ENCODE measurements at places on chromosomes 6 and 20.

DNA sequence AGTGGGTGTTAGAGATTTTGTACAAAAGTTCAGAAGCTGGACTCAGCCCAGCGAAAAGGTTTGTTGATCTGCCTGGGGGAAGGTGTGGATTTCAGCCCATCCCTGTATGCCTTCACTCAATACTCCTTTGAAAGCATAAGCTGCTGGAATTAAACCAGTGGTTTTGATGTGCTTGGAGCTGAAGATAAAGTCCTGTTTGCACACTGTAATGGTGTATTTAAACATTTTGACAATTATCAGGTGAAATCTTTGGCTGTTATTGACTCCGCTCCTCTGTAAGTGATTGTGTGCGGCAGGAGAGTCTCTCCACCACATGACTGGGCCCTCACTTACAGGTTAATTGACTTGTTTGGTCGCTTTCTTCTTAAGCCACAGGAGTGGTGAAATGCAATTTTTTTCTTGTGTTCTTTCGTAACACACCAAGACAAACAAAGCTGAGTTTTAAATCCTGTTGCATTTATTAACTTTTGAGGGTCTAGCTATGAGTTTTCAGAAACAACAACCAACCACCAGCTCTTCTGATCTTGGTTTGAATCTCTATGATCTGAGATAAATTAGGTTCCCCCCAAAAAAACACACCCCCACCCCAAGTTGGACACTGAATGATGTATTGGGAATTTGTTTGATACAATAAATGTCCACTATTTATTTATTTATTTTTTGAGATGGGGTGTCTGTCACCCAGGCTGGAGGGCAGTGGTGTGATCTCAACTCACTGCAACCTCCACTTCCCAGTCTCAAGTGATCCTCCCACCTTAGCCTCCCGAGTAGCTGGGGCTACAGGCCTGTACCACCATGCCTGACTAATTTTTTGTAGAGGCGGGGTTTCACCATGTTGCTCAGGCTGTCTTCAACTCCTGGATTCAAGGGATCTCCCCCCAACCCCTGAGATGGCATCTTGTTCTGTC lies 46.3 kb upstream of the NCOA3 start:
- DNase-seq = no peak

GRCh38 chr6:20441921-20442320 lies 40.2 kb downstream of the E2F3 start:
- no peak for DNase-seq

DNA sequence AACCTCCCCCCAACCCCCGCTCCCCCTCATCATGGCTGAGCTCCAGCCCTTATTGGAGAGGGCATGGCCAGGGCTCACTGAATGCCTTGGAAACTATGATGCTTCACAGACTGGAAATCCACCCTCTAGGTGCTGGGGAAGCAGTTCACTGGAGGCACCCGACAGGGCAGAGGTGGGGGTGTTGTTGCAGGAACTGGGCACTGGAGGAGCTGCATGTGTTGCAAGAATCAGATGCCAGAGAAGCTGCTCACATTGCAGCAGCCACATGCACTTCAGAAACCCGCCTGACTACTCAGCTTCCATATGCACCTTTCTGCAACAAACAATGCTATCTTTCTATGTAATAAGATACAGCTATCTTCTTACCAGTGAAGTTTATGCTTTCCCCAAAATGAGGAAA lies 7.9 kb upstream of the TBPL1 start:
- no peak for DNase-seq

GRCh38 chr6:98831057-98831958 lies 3.1 kb upstream of the POU3F2 start:
- no peak for DNase-seq

DNA sequence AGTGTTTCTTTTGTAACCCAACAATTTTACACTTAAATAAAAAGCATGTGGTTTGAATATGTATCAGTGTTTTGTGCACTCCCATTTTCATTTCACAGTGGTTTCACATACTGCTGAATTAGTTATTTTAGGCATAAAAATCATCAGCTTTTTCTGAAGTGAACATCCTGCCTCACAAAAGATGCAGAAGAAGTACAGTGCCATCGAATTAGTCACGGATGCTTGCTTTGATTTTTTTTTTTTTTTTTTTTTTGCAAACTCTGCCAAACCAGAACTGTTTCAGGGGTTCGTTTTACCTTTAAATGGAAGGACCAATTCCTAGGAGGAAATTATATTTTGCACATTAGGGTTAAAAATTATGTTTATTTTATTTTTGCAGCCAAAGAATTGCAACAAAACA lies 158.6 kb downstream of the RPS12 start:
- DNase-seq = no peak

- peak; percentile 82 for DNase-seq
These were observed 485 bp downstream of the ADISSP start for GRCh38 chr20:3767110-3767426.

GRCh38 chr20:55649254-55649653 lies 356.1 kb downstream of the CBLN4 start:
- no peak for DNase-seq

DNA sequence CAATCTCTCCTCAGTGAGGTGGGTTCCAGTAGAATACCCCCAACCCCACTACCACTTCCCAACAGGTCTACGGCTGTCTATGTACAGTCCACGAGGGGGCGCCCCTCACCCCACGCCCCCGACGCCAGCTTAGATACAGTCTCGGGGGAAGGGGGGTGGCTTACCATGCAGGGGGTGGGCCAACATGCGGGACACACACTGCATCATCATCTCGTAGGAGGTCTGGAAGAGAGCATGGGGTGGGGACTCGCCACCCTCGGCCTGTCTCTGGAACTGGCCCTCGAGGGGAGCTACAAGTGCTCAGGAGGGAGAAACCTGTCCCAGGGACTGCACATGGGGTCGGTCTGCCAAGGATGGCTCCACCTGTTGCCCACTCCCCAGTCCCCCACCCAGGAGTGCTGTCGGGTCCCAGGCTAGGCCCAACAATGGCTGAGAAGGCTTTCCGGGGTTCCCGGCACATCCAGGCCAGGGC lies 8.5 kb downstream of the MTCH1 start:
- no peak for DNase-seq

- no peak for DNase-seq
These were observed 205.3 kb downstream of the EYA2 start for GRCh38 chr20:47099825-47100441.

GRCh38 chr6:165439928-165440554 lies 130.6 kb upstream of the C6orf118 start:
- DNase-seq = peak; percentile 26

DNA sequence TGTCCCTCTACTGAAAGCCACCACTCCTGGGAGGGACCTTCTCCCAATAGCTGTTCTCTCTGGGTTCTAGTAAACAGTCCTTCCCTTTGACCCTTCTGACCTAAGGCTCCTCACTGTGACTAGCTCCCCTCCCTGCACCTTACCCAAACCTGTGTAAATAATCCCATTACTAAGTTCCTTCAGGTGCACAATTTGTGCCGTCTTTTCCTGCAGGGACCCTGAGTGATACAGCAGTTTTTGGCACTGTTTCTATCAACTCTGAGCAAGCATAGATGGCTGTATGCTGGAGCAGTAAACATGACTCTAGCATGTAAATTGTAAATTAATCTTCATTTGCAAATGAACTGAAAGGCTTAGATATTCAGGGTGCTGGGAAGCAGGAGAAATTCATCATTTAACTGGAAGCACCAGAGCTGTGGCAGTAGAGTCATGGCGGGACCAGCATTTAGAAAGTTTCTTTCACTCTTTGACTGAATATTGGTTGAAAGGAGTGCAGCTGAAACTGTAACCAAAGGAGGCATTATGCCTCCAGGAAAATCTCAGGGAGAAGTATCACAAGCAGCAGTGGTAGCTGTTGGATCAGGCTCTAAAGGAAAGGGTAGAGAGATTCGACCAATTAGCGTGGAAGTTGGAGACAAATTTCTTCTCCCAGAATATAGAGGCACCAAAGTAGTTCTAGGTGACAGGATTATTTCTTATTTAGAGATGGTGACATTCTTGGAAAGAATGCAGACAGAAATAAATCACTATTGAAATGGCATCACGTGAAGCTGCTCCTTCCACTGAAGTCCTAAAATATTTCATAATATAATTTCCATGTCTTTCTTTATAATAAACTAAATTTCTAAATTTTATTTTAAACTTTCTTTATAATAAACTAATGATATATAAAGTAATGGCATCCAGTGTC lies 117.8 kb downstream of the TCP11 start:
- no peak for DNase-seq

GRCh38 chr6:29994826-29995225 lies 52.5 kb downstream of the HLA-A start:
- no peak for DNase-seq

DNA sequence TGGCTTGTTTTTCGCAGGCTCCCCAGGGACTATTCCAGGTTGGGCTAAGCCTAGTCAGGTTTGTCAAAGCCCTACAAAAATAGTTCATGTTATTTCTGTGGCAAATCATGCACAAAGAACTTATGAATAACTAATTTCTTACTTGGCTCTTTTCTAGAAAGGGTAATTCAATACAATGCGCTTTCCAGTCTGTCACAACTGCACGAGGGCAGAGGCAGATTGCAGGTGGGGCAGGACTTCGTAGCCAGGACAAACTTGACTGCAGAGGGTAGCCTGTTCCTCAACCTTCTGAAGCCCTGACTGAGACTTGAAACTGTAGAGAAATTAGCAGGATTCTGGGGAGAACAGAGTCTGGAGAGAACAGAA lies 253.5 kb downstream of the QKI start:
- DNase-seq = no peak

DNA sequence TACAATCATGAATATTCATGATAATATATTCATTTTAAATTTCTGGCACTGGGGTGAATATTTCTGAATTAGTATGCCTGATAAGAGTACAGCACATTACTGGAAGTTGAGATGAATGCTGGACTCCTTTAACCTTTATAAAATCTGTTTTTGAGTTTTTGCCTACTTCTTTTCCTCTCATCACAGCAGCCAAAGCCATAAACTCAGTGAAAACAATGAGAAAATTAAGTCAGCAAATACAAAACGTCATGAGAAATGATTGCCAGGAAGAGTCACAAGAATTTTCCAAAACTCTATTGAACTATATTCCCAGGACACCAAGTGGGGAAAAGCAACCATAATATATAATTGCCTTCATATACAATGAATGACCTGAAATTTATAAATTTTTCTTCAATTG lies 837.6 kb downstream of the TBC1D32 start:
- no peak for DNase-seq

DNA sequence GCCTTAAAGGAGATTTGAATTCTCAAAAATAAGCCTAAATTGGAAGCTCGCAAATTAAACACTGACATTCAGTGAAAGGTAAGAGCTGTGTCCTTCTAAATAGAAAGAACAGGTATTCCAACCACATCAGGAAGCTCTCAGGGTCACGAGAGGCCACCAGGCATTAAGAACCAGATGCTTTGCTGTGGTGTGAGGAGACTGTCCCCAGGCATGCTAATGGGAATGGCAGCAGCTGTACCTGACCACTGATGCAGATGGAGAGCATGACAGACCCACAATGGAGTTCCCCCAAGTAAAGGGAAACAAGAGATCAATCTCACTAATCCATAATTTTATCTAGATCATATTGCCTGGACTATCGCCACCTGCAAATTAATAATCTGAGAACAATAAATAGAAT lies 658.9 kb upstream of the NOX3 start:
- DNase-seq = no peak

DNA sequence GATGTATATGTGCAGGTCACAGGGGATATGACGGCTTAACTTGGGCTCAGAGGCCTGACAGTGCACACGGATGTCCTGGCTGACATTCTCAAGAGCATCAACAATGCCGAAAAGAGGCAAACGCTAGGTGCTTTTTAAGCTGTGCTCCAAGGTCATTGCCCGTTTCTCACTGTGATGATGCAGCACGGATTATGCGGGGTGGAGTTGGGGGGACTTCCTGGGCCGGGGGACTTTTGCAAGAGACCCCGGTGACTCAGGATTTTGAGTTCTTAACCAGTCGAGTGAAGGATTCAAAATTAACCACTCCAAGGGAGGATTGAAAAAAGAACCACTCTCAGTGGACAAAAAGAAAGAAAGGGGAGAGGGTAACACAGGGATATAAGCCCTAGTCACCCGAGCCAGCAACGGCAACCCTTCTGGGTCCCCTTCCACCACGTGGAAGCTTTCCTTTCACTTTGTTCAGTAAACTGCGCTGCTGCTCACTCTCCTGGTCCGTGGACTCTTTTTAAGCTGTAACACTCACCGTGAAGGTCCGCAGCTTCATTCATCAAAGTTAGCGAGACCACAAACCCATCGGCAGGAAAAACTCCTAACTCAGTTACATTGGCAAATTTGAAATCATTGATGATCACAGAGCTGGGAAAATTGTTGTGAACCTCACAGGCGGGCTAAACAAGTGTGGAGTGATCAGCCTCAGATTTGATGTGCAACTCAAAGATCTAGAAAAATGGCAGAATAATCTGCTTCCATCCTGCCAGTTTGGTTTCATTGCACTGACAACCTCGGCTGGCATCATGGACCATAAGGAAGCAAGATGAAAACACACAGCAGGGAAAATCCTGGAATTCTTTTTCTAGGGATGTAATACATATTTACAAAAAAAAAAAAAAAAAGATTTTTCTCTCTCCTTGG lies 199.3 kb downstream of the ARID1B start:
- DNase-seq = no peak

- DNase-seq = no peak
These were observed 426.9 kb upstream of the RNF217 start for GRCh38 chr6:124535299-124535698.

DNA sequence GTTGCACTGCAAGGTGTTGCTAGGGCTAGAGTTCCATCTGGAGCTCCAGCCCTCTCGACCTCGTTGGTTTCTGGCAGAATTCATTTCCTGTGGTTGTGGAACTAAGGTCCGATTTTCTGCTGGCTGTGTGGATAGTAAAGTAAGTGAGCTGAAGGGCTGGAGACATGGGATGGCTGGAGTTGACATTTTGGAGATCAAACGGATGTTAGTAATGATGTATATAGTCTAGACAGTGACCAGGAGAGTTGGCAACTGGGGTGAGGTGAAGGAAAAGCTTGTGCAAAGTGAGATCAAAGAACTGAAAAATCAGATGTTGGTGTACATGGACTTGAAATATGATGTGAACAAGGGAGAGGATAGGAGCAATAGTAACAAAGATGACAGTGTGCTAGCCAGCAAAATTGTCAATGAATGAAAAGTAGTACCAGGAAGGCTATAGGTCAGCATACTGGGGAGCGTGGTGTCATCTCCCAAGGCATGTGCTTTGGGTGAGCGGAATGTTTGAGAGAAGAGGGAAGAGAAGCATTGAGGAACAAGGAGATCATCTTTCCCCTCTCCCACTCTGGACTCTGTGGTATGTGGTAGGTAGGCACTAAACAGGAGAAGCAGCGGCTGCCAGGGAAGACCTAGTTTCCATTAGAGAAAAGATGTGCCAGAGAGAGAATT lies 7.8 kb downstream of the QRSL1 start:
- no peak for DNase-seq

- no peak for DNase-seq
These were observed 54.9 kb downstream of the RSPO3 start for GRCh38 chr6:127173156-127173940.

- no peak for DNase-seq
These were observed 40.9 kb downstream of the ARFGEF2 start for GRCh38 chr20:48962421-48962820.

GRCh38 chr20:2692036-2692885 lies at the start of gene EBF4:
Gene EBF4, plus strand, starts transcription at chr20:2692780. Its CDS starts 866 bp downstream, at chr20:2693646.
- no peak for DNase-seq
